ENCODE measurements at places on chromosomes 6 and 20.

- DNase-seq: peak; percentile 56
Measured at GRCh38 chr20:815914-816606, 17.5 kb upstream of the FAM110A start.

GRCh38 chr20:34703424-34704176, 544 bp upstream of the TP53INP2 start:
- DNase-seq: peak; percentile 79

- DNase-seq: no peak
Measured at GRCh38 chr6:13327691-13328075, 654 bp downstream of the TBC1D7 start.

GRCh38 chr6:44920952-44921491, 407.1 kb upstream of the RUNX2 start:
- no peak for DNase-seq

DNA sequence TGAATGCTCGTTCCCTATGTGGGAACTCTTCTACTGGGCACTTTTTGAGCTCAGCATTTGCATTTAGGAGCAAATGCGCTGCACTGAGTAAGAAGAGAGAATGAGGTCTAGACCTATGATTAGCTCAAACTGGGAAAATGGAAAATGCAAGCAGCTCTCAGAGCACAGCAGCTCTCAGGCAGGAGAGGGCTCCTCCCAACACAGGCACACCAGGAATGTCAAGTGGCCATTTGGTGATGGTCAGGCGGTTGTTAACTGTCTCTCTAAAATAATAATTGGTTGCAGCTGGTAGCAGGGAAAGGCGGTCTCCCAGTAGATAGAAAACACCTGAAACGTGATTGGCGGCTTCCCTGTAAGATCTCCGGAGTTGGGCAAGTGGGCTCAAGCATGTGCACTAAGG, 162.0 kb upstream of the ECI2 start:
- no peak for DNase-seq

DNA sequence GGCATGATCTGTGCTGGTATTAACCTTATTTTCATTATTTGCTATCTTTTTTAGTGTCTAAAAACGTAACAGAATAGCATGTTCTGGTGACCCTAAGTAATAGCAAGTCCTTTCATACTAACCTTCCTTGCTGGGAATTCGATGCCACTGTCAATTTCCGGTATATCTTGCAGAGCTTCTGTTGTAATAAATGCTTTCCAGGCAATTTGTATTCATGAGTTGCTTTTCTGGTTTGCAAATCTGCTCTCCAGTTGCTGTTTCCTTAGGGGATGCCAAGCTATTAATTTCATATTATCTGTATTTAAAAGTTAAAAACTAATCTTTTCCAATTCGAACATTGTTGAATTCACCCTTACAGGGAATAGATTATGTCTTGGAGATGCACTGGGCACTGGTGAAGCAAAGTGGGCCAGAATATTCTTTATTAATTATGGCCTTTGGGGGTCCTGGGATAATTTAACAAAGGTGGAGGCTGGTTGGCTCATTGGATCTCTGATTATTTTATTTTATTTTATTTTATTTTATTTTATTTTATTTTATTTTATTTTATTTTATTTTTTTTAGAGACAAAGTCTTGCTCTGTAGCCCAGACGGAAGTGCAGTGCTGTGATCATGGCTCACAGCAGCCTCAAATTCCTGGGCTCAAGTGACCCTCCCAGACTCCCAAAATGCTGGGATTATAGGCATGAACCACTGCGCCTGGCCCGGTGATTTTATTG, 123.6 kb upstream of the GLP1R start:
- no peak for DNase-seq

DNA sequence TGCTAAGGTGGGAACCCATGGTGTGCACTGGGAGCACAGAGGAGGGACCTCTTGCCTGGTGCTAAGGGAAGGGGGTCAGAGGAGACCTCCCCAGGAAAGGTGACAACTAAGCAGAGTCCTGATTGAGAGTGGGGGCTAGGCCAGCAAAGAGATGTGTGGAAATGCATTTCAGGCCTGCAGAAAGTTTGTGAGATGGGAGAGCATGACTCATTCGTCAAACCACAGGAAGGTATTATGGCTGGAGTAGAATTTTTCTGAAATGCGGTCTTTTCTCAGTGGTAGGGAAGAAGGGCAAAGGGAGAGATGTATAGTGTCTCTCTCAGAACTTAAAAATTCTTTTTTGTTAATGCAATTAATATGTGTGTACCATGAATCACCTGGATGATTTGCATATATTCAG, 23.6 kb upstream of the EDN1 start:
- no peak for DNase-seq

Measured in right kidney (tissue), 9 donors.